ENCODE measurements at places on chromosomes 13 and 19. TPM values are rescaled to one million over a fixed set of nuclear protein-coding genes. Genes with fewer than 3 reads are reported as not detected.

DNA sequence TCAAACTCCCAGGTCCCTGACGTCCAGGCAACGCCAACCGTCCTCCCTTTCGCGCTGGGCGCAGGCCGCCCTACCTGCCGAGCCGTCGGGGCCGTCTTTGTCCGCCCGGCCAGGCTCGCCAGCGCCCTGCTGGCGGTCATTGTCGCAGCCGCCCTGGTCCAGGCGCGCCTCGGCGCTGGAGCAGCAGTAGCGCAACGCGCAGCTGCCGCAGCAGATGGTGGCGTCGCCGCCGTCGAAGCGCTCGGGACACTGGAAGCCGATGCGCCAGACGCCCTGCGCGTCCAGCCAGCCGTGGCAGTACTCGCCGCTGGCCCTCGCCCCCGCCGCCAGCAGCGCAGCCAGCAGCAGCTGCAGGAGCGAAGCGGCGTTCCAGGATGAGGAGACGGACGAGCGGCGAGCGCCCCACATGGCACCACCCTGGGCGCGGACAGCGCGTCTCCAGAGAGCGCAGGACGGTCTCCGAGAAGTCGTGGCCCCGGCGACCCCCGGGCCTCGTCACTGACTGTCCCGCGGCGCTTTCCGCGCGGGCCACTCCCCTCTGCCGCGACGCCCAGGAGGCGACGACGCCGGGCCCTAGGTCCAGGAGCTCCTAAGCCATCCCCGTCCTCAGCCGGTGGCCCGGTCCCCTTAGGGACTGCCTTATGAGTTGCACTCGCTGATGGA is 1.1 kb downstream of the SHISA2 start:
- no peak for DNase-seq

DNA sequence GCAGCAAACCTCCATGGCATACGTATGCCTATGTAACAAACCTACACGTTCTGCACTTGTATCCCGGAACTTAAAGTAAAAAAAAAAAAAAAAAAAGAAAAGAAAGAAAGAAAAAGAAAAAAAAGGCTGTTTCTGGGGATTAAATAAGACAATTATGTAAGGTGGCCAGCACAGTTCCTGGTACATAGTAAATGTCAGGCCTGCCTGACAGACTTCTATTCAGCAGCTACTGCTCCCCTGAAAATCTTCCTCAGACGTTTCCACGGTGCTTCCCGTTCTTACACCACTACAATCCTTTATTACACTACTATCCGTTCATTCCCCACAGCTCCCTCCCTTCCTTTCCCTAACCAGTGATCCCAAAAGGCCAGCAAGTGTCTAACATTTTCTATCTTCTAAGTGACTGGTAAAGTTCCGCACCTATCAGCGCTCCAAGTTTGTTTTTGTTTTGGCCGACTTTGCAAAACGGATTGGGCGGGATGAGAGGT is 636 bp upstream of the RB1 start:
- no peak for DNase-seq

DNA sequence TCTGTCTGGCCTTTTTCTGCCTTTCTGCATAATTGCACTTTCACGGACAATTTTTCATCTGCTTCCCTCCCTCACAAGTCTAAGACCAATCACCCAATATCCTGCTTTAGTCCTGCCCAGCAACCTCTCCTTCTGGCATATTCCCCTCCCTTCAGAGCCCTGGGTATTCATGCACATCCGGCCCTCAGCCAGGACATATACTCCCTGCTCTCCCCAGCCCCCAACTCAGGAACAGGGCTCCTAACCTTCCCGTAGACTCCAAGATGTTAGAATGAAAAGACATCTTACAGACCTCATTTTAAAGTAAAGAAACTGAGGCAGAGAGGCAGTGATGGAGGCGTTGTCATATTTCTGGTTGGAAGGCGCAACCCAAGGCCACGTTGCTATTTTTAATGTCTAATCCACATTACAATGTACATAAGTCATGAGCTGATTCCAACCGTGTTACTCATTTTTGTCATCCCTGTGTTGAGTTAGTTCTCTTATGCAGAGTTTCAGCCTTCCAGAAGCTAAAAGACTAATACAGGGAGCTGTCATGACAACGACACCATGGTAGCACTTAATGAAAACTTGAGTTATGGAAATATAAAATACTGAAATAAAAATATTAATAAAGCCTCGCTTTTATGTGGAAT is 209.2 kb downstream of the TSHZ3 start:
- DNase-seq, result no peak

DNA sequence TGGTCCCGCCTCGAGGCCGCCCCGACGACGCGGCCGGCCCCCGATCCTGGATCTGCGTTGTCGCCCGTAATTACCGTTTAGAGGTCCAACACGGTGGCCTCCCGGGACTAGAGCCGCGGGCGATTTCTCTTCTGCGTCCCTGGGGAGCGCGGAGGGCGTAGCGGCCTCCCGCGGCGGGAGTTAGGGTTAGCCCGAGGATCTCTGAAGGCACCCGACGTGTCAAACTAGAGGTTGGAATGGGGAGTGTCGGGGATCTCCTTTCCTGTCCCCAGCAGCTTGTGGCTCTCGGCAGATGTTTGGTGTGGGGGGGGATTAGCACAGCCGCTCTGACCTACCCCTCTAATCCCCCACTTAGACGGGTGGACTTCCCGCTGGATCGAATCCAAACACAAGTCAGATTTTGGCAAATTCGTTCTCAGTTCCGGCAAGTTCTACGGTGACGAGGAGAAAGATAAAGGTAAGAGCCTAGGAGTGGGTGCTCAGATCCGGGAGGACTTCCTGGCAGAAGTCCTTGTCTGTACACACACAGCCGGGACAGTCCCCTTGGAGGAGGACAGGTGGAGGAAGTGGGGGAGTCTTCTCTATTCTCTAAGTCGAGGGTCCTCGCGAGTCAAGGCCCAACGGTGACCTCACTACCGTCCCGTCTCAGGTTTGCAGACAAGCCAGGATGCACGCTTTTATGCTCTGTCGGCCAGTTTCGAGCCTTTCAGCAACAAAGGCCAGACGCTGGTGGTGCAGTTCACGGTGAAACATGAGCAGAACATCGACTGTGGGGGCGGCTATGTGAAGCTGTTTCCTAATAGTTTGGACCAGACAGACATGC is 581 bp downstream of the CALR start:
- DNase-seq, result peak; percentile 36

GRCh38 chr13:97385146-97385545 is 48.8 kb upstream of the RAP2A start:
- DNase-seq, result no peak

- DNase-seq, result no peak
These were observed 1.4 kb downstream of the TLE6 start for GRCh38 chr19:2978772-2979171.

DNA sequence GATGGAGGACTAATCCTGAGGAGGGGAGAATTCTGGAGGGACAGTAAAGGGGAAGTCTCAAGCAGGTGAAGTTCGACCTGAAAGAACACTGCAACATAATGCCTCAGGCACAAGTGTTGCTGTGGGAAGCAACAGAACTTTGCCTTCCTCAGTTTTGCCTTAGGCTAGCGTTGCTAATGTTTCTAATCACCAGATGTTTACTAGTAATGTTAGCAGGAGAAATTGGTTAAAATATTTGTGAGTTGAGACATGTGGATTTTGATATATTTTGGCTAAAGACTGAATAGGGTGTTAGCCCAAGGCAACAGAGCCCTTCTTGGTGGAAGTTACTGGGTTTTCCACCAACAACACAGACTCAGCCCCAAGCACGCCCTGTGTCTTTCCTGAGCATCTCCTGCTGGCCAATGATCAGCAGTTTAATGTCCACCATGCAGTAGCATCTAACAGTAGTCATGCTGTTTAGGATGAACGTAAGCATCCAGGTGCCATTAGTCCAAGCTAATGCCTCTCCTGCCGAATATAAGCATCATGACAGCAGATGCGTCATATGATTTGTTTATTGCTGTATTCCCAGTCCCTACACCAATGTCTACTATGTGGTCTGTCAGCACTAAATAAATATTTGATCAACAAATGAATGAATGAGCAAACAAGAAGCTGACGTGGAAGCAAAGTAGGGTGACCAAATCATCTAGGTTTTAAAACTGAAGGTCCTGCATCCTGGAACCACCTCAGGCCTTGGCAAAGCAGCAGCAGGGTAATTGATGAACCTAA is 511.9 kb upstream of the HTR2A start:
- no peak for DNase-seq

GRCh38 chr19:38654628-38655055 is 7.2 kb downstream of the ACTN4 start:
- DNase-seq, result no peak

DNA sequence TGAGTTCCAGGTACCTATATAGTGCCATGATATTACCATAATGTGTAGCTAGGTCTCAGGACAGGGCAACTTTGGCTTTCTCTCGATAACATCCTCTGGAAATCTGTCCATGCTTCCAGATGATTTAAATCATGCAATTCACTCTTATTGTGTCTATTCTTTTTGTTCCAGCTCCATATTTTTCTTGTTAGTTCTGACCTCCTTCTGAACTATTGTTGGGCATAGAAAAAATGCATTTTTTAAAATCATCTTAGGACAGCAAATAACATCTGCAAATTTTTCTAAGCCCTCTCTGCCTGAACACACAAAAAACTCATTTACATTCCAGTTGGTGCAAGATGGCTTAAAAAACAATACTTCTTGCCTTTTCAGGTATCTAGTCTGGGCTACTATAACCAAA is 1561.0 kb upstream of the MIR17HG start:
- DNase-seq, result no peak

DNA sequence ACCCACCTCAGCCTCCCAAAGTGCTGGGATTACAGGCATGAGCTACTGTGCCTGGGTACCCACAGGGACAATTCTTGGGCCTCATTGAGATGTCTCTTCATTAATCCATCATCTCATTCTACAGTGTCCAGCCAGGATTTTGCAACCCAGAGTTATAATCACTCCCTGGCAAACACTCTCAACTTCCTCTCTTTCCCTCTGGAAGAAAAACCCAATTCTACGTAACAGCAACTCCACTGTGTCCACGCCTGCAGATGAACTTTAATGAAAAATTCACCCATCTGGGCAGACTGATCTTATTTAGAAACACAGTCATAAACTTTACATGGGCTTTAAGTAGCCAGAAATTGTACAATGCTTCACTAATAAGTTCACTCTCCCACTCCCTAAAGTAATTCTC is 90.1 kb upstream of the ABCC4 start:
- DNase-seq, result no peak

GRCh38 chr13:40403509-40404241 is 262.8 kb downstream of the FOXO1 start:
- no peak for DNase-seq

DNA sequence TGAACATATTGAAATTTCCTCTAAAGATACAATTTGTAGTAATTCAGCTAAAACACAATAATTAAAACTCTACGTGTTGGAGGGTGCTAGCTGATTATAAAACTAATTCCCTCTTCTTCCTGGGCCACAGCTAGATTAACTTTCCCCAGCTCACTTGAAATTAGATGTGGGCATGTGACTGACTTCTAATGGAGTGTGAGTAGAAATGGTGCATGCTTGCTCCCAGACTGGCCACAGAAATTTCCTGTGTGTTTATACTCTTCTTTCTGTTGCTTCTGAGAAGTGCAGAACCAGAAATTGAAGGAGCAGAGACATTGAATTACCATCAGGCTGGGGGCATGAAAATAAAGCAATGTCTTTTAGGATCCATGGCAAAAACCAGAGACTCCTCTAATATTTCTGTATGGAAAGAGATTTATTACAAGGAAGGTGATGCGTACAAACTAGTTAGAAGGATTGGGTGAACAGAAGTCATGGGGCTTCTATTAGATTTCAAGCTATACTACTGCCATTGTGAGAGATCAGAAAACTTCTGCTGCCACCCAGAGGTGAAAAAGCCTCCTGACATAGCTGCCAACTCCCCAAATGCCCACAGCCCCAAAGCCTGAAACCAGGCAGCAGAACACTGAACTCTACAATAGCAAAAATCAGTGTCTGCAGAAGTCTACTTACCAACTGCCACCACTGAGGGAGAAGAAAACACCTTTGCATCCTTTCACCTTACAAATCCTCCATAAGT is 379.2 kb upstream of the MIR17HG start:
- no peak for DNase-seq

Gene PINLYP
- 5.0 TPM for total RNA-seq

Gene ZNF573
- 7.7 TPM for total RNA-seq

Gene MYO16
- not detected for total RNA-seq

Gene ZNF382
- total RNA-seq, result 13.4 TPM

Gene PSG11
- total RNA-seq, result not detected
